ENCODE measurements at places on chromosomes 16 and 17.

DNA sequence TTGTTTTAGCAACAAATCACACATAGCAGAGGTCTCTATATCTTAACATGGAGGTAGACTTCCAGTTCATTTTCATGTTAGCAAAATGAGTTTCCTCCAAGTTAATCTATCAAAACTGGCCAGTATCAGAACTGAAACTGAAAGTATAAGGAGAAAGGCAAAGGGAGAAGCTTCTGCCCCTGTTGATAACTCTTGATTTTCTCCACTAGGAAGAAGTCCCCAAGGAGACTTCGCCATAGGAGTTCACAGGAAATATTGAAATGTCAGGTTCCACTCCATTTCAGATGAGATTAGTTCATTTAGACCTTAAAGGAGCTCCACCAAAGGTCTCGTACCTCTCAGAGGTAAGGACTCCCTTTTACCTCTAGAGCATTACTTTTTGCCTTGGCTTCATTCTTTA, 1.2 kb upstream of the OGFOD3 start:
- DNase-seq, result no peak

DNA sequence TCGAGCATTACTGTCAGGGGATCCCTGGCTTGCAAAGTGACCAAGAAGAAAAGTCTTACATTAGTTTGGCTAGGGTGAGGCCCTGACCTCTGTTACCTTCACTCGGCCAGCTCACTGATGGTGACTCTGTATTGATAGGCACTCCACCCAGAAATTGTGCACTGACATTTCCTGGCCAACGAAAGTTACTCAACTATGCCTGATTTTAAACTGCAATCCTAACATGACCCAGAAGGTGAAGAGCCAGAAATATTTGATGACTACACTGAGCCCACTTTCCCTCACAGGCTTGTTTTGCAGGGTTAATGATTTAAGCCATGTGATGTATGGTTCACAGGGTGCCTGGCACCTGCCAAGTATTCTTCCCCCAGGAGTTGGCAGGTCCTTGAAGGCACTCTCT, 208.2 kb upstream of the MAF start:
- no peak for DNase-seq

DNA sequence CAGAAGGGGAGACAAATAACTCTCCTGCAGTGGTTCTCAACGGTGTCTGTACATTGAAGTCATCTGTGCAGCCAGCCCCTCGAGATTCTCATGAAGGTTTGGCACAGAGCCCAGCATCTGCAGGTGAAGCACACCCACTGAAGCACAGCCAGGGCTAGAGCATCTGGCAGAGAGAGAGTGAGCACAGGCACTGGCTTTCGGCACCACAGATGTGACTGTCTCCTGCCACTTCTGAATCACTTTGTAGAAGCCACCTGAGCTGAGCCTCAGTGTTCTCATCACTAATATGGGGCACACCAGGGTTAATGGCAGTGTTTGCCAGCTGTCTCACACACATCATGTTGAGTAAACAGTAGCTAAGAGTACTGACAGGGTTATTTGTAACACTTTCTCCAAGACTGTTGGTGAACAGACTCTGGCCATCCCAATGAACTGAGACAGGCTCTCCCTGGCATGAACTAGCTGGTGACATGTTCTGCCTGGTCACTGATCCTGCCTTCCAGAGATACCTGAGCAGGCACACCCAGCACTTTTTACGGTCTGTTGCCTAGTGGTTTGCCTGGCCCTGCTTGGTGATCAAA, 10.9 kb downstream of the HSPB9 start:
- no peak for DNase-seq

GRCh38 chr16:84240455-84240854, 643 bp upstream of the KCNG4 start:
- DNase-seq, result no peak

DNA sequence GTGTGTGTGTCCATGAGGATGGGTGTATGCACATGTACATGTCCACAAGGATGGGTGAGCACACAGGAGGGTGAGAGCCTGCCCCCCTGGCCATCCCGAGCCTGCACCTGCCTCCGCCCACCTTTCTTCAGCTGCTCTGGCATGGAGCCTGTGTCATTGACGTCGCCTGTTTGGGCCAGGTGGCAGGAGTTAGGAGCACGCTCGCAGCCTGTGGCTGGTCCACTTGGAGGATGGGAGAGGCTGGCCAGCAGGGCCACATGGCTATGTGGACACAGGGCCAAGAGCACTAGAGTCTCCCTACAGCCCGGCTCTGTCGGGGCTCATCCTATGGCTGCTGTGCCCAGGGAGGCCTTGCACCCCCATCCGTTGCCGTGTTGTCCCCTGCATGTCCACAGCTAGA, 21.4 kb downstream of the BAHCC1 start:
- DNase-seq, result no peak

- DNase-seq, result no peak
These were observed 308.7 kb upstream of the N4BP1 start for GRCh38 chr16:48918520-48919258.

- no peak for DNase-seq
These were observed 1.7 kb downstream of the RBFOX3 start for GRCh38 chr17:79609049-79609589.

DNA sequence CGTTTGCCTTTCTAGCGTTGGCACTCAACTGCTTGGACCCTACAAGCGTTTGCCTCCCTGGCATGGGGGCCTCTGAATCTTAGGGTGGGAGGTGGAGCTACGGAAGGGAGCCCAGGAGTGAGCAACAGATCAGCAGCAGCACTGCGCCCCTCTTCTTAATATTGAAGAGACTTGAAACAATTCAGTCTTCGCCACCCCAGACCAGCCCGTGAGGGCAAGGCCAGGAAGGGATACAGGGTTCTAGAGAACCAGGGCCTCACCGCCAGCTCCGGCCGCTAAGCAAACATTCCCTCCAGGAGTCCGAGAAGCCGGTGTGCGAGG, 1.5 kb upstream of the GPRC5C start:
- no peak for DNase-seq

GRCh38 chr17:63497708-63498483, 21.0 kb downstream of the ACE start:
- DNase-seq, result no peak

DNA sequence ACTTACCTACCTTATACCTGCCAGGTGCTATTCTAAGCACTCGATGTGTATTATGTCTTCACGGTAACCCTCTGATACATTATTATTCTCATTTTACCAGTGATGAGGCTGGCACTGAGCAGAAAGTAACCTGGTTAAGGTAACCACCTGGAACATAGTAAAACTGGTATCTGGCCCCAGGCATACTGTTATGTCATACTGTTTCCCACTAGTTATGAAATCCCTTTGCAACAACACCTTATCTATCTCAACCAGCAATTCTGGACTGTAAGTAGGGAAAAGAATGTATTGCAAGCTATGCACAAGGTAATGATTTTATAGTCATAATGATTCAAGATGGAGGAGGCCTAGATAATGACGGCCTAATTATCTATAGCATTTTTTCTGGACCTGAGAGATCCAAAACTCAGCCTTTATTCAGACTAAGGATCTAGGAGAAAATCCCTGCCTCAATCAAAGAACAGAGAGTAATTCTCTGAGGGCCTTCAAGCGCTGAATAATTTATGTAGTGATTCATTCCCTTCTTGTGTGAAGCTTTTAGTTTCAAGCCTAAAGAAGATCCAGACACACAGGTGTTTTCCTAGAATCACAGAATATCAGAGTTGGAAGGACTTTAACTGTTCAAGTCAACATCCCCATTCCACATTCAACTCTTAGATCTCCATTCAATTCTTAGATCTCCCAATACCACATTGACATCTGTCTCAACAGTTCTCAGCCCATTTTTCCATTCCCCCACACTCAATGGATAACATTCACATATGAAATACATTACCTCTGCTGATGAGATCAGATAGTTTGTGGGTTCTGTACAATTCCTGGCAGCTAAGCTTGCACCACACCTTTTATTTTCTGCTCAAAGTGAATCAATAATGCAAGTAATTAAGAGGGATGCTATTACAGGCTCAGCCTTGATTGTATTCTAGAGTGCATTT, 14.9 kb upstream of the MMD start:
- no peak for DNase-seq

DNA sequence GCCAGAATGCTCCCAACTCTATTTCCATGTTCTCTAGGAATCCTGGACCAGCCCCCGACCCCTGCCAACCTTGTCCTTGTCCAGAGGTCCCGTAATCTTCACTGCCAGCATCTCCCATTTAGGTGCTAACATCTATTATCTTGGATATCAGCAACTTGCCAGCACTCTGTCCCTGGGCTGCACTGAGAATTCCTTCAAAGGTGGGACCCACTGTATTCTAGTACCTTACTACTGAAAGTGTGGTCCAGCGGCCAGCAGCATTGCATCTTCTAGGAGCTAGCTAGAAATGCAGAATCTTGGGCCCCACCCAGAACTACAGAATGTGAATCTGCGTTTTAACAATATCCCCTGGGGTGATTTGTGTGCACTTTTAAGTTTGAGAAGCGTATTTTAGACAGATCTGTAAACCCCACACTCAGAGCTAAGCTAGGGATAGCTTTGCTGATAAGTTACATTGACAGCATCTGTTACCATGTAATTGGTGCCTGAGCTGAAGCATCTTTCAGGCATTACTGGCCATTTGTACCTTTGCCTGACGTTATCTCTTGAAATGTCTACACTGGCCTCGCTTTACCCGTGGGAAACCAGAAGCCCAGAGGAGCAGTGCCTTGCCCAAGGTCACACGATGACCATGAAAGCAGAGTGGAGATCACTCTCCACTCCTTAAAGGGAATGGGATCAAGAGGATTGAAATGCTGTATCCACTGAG, 8.3 kb downstream of the ABAT start:
- DNase-seq, result no peak

GRCh38 chr16:26993963-26994362, 72.8 kb upstream of the C16orf82 start:
- DNase-seq, result no peak

- DNase-seq, result no peak
These were observed 40.1 kb downstream of the CPNE2 start for GRCh38 chr16:57132470-57132869.

- no peak for DNase-seq
These were observed 19.6 kb upstream of the CCL1 start for GRCh38 chr17:34382621-34383124.

- DNase-seq, result no peak
These were observed 50.3 kb upstream of the TBX2 start for GRCh38 chr17:61349350-61349749.

GRCh38 chr16:29678691-29679267, at the start of gene QPRT:
QPRT (plus strand) TSS chr16:29679180; CDS start chr16:29679198, 18 bp downstream.
- DNase-seq, result no peak

DNA sequence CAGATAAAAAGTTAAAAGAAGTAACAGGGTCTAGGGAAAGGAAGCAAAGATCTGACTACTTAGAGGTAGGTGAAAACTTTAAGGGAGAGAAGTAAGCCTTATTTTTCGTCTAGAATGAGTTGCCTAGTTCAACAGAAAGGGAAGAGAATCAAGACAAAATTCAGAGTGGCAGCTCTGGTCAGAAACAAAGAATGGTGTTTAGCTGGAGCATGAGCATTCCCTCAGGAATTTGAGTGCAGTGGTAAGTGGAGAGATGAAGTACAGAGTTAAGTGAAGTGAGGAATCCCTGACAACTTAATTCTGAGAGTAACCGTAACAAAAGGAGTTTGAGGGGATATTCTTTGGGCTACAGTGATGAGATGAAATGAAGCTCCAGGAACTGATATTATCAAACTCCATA, 11.5 kb downstream of the SMG6 start:
- DNase-seq, result no peak

GRCh38 chr17:7235693-7236665, 1.7 kb upstream of the DVL2 start:
- DNase-seq, result no peak

DNA sequence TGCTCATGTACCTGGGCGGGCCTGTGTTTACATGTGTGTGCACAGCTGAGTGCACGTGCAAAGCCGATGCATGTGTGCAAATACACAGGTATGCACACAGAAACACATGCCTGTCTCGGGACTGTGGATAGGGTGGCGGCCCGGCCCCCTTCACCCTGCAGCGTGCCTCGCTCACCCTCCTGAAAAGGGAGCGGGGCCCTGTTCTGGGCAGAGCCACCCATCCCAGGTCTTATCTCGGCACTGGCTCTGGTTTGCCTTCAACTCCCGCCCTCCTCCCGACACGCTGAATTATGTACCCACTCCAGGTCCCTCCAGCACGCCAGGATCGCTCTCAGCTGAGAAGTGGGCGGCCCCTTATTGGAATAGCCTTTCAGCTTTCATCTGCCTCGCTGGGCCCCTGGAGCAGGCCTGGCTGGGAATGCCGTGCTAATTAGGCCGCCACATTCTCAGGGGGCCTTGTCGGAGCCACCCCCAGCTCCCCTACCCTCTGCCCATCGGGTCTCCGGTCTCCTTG, 77.8 kb downstream of the RTN4RL1 start:
- DNase-seq, result no peak

GRCh38 chr17:72913142-72913682, 179.3 kb downstream of the SLC39A11 start:
- DNase-seq, result no peak

DNA sequence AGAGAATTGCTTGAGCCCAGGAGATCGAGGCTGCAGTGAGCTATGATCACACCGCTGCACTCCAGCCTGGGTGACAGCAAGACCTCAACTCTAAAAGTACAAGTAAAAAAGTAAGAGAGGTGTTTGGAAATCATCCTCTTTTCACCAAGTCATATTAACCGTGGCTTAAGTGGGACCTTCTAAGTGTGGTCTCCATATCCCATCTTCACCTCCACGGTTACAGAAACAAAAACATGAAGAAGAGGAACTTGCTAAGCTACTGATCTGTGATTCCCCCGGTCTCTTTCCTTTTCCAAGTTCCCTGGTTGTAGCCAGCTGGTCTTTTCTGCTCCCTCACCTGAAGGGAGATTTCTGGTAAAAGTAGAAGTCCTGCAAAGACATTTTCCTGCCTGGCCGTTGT, 389.4 kb downstream of the CPPED1 start:
- DNase-seq, result no peak

DNA sequence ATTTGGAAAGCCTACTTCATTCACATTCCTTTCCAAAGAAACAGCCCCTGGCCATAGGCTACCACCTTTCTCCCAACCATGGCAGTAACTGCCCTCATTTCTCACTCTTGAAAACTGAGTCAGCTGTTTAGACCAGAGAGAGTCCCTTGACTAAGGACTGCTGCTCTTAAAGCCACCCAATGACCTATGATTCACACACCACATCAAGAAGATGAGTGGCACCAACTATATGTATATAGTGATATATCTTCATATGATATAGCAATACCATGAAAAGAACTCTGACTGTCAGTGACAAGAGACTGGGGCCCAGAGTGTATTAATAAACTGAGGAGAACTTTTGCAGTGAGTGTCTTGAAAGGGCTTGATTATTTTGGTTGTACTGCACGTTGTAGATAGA, 404.5 kb upstream of the ASIC2 start:
- DNase-seq, result no peak

GRCh38 chr17:55601874-55602364, 90.7 kb upstream of the SMIM36 start:
- DNase-seq, result peak; percentile 15

- DNase-seq, result no peak
These were observed 20.5 kb downstream of the CLEC16A start for GRCh38 chr16:10964891-10965326.
